ENCODE measurements at places on chromosomes 2 and 18.

DNA sequence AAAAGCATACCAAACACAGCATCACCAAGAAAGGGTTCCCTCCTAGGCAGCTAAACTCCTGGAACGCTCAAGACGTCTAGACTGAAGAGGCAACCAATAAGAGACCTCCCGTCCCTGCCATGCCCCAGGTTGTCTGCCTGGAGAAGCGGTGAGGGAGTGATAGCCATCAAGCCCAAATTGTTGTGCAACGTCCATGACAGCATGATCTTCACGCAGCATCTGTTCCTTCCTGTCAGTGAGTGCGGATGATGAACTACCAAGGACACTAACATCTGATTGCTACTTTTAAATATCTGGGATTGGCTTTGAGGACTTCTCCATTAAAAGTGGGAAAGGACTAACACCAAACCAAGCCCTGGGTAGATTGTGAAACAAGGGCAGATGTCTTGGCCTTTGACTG, 149.7 kb downstream of the TXNL1 start:
- no peak for DNase-seq

- DNase-seq: no peak
Measured at GRCh38 chr2:44056947-44057346, 61.2 kb upstream of the LRPPRC start.

DNA sequence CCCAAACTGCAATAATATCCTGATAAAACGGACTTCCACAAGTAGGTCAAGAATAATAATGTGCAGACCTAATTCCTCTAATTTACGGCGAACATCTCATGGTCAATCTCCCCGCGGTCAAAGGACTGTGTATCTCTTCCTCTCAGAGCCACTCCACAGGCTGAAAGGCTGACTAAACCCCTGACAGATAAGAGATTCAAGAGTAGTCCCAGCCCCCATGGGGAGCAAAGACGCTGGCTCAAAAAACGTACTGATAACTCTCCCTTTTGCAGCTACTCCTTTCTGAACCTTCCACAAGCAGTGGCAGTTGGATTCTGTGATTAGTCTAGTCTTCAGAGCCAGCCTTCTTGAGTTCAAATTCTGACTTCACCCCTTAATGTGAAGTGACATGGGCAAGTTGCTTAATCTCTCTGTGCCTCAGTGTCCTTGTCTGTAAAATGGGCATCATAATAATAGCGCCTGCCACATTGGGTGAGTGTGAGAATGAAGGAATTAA, 19.7 kb upstream of the IL18R1 start:
- no peak for DNase-seq

- DNase-seq: no peak
Measured at GRCh38 chr18:72965616-72966015, 97.8 kb upstream of the NETO1 start.

GRCh38 chr2:126627643-126628042, 28.3 kb upstream of the GYPC start:
- DNase-seq: no peak

DNA sequence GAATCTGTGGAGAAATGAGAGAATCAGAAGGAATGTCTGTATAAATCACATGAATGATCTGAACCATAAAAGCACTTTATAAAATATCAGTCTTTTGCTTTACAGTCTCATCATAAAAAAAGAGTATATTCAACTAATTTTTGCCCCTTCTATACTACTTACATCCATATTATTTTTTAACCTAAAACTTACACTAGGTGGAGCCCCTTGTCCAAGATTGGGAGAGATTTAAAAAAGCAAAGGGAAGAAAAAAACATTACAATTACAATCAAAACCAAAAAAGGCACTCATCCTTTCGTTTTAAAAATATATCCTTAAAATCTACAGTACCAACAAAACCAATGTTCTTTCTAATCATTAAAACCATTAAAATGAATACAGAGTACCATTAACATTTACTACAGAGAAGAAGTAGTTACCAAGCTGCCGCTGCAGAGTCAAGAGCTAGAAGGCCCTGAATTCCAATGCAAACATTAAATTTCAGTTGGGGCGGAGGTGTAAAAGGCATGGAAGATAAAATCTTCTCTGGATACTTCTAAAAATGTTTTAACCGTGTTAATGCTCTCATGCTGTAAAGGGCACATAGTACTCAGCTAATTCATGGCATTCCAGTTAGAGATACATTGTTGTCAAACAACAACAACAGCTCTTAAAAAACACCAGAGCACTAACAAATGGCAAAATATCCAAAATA, 56.7 kb upstream of the EPB41L3 start:
- no peak for DNase-seq

- peak; percentile 11 for DNase-seq
Measured at GRCh38 chr2:217434180-217434975, 568.4 kb downstream of the TNS1 start.

DNA sequence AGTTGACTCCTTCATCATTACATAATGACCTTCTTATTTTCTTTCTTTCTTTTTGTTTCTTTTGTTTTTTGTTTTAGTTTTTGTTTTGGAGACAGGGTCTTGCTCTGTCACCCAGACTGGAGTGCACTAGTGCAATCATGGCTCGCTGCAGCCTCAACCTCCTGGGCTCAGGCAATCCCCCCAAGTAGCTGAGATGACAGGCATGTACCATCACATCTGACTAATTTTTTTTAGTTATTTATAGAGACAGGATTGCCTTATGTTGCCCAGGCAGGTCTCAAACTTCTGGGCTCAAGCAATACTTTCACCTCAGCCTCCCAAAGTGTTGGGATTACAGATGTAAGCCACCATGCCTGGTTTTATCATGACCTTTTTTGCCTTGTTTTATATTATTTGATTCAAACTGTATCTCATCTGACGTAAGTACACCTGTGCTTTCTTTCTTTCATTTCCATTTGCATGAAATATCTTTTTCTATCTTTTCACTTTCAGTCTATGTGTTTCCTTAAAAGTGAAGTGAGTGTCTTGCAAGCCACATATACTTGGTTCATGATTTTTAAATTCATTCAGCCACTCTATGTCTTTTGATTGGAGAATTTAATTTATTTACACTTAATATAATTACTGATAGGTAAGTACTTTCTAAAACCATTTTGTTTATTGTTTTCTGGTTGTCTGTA, 39.1 kb downstream of the SP100 start:
- DNase-seq: no peak

DNA sequence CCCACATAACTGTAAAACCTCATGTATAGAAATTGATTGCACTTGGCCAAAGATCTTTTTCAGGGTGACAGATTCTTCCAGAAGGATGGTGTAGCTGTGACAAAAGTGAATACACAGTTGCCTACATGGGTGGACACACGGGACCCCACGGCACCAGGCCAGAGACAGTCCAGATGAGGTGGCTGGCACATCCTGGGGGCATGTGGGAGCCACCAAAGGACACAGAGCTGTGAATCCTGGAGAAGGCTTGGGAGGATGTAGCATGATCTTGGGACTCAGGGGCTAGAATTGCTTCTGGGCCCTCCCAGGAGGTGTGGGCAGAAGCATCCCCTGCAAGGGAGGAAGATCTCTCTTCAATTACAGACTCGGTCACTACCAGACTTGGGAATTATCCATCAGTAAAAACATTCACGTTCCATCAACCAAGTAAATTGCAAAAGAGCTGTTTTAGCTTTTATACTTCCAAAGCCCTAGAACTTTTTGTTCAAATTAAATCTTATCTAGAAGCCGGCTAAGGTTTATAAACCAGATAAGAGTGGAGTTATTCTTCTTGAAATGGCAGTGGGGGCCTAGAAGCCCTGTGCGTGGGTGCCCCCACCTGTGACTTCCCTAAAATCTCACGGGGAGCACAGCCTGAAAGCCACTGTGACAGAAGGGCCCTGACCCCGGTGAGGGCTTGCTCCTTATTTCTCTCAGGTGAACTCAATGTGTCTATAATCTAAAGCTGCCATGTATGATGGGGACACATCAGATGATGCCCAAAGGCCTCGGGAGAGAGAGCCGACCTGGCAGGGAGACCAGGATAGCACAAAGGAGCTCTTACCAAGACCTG, 81.7 kb downstream of the SEPTIN10 start:
- no peak for DNase-seq

GRCh38 chr18:68447286-68447685, 267.6 kb downstream of the TMX3 start:
- DNase-seq: no peak

DNA sequence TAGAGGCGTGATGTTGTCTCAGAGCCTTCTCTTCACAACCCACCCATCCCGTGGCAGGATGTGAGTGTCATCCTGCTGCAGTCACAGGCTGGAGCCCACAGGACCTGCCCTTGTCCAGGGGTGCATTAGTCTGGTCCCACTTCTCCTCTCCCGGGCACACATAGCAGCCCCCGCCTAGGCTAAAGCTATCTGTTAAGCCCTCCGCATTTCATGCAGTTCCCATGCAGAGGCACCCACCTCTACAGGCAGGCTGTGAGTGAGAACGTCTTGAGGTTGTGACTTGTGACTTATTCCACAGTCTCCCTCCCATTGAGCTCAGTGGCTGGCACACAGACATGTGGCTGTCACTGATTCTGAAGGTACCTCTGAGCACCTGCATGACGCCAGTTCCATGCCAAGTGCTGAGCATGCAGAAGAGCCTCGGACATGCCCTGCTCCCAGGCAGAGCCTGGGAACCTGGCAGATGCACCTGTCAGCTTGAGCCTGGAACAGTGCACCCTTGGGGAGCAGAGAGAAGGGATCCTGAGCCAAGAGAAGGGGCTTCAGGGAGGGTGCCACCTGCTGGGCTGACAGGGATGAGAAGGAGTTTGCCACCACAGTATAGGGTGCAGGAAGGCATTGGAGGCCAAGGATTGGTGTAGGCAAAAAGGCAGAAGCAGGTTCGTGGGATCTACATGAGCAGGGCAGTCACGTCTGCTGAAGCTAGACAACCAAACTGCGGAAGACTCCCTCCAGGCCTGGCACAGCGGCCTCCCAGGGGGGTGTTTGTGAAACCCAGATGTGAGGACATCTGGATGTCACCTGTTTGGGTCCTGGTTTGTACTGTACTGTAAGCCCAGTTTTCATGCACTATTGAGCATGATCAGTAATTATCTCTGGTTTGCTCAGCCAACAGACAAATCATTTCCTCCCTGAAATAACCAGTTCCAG, 213.6 kb downstream of the GLI2 start:
- DNase-seq: no peak

DNA sequence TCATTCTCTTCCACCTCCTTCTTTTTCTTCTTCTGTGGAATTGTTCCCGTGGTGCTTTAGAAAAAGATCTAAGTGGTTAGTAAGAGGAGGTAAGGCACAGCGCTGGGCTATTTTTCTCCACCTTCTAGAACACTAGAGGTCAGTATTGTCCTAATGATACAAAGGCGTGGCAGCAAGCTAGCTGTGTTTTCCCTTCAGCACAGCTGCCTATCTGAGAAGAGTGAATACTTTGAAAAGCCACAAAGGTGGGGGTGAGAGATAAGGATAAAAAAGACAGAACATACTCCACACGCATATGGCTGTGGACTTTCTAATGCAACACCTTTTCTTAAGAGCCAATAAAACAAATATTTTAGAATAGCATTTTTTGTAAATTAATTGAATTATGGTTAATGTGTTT, 2.1 kb downstream of the CNTNAP5 start:
- DNase-seq: no peak

GRCh38 chr2:28637066-28638047, 114.3 kb upstream of the PPP1CB start:
- DNase-seq: no peak

- peak; percentile 78 for DNase-seq
Measured at GRCh38 chr2:70043252-70043875, 43.9 kb upstream of the PCBP1 start.

DNA sequence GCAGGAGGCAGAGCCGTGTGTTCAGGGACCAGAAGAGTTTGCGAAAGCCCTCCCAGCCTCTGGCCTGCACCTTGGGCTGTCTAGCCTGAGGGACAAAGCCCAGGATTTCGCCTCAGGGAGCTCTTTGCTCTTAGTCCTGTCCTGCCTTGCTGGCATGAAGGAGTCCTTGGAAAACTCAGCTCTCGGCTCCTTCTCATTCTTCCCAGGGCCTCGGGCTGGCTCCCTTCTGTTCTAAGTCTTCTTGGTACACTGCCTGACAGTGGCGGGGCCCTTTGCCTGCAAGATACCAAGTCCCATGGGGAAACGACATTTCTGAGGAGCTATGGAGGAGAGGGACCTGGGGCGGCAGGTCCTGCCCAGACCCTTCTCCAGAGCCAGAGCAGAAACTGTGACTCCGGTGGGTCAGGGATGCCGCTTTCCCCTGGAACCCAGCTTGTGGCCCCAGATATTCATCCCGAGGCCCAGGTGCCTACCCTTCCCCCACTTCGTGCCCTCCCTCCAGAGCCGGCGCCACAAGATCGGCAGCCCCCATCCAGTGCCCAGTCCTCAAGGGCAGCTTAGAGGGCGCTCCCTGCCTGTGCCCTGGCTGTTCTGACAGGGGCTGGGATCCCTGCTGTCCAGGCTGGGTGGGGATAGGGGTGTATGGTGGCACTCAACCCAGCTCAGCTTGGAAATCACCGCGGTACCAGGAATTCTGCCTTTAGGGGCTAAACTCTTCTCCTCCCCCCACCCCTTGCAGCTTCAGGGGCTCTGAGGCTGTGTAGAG, 5.5 kb upstream of the CYP26B1 start:
- DNase-seq: no peak

DNA sequence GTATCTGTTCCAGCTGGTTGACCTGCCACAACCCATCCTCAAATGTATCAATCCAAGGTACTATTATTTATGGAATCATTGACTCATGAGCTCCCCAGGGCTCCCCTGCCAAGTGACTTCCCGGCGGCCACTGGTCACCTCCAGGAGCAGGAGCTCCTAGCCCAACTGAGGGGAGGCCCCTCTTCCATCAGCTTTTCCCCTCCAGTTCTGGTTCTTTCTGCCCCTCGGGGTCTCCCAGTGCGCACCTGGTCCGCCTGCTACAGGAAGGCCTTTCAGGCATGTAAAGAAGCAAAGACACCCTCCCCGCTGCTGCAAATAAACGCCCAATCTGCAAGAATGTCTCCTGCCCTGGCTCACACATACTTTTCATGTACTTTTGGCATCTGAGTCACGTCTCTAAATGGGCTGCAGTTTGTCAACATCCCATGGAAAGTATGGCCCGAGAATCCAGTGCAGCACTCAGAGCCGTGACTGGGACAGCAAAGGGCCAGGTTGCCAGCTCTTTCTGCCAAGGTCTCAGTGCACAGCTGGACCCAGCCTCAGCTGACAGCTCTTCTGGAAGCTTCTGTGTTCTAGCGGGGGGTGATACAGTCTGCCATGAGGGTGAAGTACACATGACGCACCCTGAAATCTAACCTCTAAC, 41.4 kb downstream of the KLHL29 start:
- no peak for DNase-seq

DNA sequence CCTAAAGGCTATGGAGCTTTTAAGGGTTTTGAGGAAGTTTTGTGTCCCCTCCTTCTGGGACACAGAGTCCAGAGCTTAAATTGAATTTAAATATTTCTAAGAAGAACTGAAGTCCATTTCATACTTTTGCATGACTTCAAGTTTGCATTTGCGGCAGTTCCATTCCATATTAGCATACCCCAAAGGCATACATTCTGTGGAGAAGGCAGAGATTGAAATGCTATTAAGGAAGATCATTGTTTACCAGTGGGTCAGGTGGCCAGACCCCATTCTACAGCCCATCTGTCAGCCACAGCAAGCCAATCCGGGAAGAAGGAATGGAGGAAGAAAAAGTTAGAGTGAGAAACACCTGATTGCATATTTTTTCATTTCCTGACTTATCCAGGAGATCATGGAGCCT, 75.0 kb downstream of the DNAH7 start:
- no peak for DNase-seq

- DNase-seq: no peak
Measured at GRCh38 chr2:175251425-175252041, 70.0 kb upstream of the ATP5MC3 start.

Data from activated CD4-positive, alpha-beta memory T cell treated with anti-CD3 and anti-CD28 coated beads for 36 hours (primary cell).